ENCODE measurements at places on chromosomes 16 and 17. TPM values are rescaled to one million over a fixed set of nuclear protein-coding genes. Genes with fewer than 3 reads are reported as not detected.

The MPP2 gene
- 0.13 TPM for total RNA-seq

The G6PC1 gene
- total RNA-seq, result not detected

The NPIPB6 gene
- not detected for total RNA-seq

The BORCS6 gene
- total RNA-seq, result 4.3 TPM

DNA sequence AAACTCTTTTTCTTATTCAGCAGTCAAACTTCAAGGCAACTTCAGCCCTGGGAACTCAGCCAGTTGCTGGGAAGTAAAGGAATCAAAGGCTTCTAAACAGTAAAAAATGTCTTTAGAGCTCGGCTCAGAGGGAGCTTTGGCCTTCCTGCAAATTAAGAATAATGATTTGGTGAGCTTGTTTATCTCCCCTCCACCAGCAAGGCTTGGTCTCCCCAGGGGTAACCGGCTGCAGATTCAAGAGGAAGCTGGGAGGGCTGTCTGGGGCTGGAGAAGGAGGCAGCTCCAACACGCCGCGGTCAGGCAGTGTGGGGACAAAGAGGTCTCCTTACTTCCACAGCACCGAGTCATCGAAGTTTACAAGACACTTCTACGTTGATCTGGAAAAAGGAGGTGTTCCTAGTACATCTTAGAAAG is 17.7 kb upstream of the DOC2B start:
- no peak for DNase-seq

DNA sequence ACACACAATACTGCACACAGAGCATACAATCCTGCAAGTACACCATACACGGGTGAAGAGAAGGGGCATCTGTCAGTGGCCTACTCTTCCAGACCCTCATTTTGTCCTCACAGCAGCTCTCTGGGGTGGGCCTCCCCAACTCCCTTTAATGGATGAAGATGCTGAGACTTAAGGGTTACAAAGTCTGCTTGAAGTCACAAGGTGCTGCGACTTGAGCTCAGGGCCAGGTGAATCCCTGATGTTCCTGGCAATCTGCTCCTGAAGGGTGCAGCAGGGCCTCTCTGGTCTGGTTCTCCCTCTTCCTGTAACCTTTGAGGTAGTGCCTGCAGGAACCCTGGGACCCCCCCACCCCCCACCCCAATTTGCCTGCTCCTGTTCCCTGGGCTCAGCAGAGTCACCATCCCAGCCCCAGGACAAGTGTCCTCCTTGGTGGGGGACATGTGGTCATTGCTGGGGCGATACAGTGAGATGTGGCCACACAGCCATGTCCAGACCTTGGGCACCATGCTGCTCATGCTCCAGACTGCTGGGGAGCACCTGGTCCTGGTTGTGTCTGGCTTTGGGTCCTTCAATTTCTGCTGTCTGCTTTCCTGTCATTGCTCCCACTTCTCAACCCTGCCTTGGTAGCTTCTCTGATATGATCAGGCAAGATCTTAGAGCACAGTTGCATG is 107.5 kb downstream of the METRNL start:
- DNase-seq, result peak; percentile 25

DNA sequence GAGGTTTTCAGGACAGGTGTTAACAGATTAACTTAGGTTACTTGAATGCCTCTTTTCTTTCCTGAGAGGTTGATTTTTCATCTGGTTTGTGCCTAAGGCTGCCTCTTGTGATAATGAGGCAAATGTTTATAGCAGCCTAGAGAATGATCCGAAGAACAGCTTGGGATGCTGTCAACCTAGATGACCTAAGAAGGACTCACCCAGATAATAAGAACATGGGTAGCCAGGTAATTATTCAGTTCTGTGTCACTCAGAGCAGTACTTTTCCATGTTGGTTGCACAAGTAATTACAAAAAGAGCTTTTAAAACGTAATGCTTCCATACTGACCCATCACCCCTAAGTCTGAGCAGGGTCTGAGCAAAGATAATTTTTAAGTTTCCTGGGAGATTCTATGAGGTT is 60.3 kb downstream of the CHD9 start:
- DNase-seq, result no peak

Measured in SJSA1 (cell line).